Stimulated activated CD4-positive, alpha-beta T cell treated with anti-CD3 and anti-CD28 coated beads, Interleukin-12 subunit alpha, Interleukin-12 subunit beta, amount 100 ng/mL, for 4 hours (primary cell): ENCODE measurements at places on chromosomes 13 and 19.

DNA sequence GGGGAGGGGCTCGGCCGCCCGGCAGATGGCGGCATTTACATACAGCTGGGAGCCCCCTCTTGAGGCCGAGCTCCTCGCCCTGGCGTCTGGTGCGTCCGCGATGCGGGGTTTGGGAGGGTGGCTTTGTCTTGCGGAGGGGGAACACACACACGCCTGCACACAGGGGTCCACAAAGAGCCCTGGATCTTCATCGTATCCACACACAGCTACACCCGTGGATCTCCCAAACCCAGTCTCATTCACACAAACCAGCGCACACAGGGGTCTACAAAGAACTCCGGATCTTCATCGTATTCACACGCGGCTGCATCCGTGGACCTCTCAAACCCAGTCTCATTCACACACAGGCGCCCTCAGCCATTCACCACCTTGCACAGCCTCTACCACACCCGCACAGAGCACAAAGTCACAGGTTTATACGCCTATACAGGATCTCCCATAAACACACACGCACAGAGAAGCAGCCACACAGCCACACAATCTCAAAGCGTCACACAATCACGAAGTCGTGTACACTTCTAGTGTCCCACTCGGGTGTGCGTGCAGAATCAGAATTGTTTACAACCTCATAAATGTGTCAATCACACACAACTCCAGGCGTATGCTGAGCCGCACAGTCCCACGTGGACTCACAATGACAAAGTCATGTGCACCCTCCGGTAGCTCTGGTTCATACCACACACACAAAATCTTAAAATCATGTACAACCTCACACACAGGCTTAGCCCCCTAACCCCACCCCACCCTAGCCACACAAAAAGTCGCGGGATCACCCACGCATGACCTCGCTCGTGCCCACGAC is 550 bp upstream of the DLL3 start:
- no peak for DNase-seq

GRCh38 chr19:31772915-31773314 is 423.7 kb upstream of the TSHZ3 start:
- DNase-seq = no peak

- no peak for DNase-seq
These were observed 108.4 kb upstream of the CLDN10 start for GRCh38 chr13:95444006-95444730.

DNA sequence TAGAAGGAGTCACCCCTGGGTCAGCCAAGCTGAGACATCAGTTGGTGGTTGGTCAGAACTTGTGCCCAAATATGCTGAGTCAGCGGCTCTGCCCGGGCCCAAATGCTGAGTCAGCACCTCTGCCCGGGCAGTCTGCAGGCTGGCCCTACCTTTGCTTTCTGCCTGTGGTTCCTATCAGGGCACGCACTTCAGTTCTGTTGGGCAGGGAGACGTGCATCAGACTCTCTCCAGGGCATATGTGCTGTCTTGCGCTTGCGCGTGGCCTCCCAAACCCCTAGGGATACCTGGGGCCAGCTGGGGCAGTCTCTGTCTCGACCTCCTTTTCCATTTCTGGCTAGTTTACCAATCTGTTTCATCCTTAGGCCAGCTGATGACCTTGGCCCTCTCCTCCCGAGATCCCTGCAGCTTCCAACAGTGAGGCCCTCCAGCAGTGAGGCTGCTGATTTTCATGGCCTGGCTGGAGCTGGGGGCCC is 24.4 kb upstream of the LDLR start:
- no peak for DNase-seq

DNA sequence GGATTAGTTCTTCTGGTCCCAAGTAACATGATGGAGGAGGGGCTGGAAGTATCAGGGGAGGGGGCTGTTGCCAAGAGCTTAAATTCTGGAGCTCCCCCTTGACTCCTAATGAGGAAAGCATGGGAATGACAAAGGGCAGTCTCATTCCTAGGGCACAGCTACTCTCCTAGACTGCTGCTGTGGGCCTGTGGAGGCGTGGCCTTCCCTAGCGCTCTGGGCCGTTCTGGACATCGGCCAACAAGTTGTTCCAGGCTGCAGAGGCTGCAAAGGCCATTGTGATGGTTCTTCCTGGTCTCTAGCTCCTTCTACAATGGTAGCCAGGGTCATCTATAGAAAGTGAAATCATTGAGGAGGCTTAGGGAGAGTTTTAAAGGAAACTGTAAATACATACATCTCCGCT is 916.6 kb downstream of the DIAPH3 start:
- no peak for DNase-seq
